ENCODE measurements at places on chromosomes 4 and X.
A peak's percentile ranks its signal among the peaks of the same experiment; 100 is the strongest.

GRCh38 chrX:136684120-136684519, 36.2 kb downstream of the CD40LG start:
- DNase-seq, result no peak

DNA sequence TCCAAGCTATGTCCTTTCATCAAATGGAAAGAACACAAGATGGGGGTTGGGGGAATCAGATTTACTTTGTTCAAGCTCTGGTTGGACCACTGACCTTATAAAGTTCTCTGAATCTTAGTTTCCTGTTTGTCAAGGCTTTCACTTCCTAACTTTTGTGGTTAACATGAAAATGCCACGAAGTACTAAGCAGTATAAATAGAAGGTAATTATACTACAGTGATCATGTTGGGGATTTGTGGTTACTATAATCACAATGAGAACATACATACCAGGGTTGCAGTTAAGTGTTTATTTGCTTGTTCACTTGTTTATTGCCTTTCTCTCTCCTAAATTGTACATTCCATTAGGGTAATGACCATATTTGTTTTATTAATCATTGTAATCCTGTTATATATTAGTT, 53.2 kb downstream of the SPRY1 start:
- no peak for DNase-seq

DNA sequence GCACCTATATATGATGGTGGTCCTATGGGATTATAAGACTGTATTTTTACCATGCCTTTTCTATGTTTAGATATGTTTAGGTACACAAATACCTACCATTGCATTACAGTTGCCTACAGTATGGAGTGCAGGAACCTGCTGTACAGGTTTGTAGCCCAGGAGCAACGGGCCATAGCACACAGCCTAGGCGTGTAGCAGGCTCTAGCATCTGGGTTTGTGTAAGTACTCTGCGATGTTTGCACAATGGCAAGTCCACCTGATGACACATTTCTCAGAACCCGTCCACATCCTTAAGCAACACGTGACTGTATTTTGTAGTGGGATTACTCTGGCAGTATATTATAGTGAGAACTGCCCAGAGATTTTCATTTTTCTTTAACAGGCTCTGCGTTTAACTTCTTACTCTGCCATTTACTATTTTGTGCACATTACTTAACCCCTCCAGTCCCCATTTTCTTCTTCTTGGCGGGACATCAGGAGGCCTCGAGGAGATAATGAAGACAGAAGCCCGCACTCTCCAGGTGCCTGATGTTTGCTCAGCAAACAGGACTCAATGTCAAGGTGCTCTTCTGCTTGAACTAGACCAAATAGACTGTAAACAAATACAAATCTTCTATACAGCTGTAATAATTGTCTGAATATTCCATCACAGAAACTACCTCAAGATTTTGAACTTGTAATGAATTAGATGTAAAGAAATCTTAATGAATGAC, 102.0 kb upstream of the PDLIM3 start:
- DNase-seq, result no peak

- no peak for DNase-seq
Observed at GRCh38 chr4:184818216-184818564, 7.6 kb downstream of the ACSL1 start.

DNA sequence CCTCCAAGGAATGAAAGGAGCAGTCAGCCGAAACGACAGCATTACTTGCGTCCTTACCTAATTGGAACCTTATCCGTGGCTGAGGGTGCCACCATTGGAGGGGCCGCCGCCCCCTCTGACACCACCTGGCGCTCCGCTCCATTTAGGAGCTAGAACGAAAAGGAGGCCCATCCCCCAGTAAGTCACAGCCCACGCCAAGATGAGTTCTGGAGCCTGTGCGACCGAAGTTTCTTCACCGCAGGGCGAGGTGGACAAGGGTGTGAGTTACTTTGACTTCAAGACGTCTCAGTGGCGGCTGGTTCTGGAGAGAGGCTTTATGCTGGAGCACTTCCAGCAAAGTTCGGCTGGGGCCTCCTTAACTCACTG, 729 bp upstream of the IRF2 start:
- DNase-seq, result peak; percentile 59

GRCh38 chr4:111671756-111672155, 473.5 kb upstream of the FAM241A start:
- no peak for DNase-seq

DNA sequence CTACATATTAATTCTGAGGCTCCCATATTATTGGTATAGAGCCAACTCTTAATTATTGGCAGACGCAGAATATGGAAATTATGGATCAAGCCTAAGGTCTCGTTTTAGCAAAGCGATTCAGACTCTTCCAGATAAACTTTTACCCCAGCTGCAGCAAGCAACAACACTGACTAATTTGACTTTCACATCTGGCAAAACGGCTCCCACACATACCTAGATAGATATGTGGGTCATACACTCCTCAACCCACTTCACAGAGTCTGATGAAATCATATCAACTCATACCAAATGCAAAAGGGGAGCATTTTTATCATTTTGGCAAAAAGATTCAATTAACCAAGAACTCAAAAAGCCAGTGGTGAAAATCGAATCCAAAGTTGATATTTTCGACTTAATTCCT, 36.3 kb upstream of the KDR start:
- no peak for DNase-seq

- no peak for DNase-seq
Observed at GRCh38 chrX:11447418-11447817, 154.2 kb downstream of the AMELX start.

DNA sequence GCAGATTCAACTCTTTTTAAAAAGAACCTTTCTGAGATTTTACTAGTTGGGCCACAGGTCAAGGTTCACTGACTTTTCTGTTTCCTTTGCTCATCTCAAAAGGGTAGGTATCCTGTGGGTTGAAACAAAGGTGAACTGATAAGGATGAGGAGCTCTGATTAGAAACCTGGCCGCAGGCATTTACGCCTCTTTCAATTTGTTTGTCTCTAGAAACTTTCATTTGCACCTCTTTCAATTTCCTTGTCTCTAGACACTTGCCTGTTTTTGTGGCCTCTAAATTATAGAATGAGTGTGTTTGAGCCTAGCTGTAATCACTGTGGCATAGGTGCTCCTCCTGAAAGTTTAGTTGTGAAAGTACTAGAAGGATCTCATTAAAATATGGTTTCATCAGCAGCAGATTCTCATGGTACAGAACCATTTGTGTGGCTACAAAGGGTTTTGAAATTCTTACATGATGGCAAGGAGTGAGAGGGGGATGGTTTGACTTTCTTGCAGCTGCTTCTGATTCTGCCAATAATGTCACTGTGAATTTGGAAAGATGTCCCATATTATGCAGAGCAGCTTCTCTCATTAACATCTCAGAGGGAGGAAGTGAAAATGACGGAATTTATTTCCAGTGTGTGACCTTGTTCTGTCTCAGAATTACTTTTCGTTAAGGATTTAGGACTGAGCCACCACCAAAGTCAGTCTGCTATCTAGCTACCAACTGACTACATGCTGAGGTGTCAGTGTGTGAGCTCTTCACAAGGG, 142.2 kb downstream of the SH2D1A start:
- no peak for DNase-seq

- no peak for DNase-seq
Observed at GRCh38 chr4:94352996-94353395, 10.4 kb upstream of the HPGDS start.

- DNase-seq, result no peak
Observed at GRCh38 chrX:154365052-154365600, 9.3 kb downstream of the FLNA start.

DNA sequence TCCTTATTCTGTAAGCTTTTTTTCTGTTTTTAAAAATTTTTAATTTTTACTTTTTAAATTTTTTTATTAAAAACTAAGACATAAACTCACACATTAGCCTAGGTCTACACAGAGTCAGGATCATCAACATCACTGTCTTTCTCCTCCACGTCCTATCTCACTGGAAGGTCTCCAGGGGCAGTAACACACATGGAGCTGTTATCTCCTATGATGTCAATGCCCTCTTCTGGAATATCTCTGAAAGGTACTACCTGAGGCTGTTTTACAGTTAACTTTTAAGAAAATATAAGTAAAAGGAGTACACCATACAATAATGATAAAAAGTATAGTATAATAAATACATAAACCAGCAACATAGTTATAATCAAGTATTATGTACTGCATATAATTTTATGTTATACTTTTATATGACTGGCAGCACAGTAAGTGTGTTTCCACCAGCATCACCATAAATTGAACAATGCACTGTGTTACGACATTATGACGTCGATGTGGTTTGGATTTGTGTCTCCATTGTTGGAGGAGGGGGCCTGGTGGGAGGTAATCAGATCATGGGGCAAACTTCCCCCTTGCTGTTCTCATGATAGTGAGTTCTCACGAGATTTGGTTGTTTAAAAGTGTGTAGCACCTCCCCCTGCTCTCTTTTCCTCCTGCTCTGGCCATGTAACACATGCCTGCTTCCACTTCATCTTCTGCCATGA, 21.3 kb downstream of the IL15 start:
- no peak for DNase-seq

- DNase-seq, result no peak
Observed at GRCh38 chrX:123807835-123808416, 51.9 kb upstream of the XIAP start.

GRCh38 chr4:173045571-173045970, 123.0 kb upstream of the GALNT7 start:
- peak; percentile 32 for DNase-seq

DNA sequence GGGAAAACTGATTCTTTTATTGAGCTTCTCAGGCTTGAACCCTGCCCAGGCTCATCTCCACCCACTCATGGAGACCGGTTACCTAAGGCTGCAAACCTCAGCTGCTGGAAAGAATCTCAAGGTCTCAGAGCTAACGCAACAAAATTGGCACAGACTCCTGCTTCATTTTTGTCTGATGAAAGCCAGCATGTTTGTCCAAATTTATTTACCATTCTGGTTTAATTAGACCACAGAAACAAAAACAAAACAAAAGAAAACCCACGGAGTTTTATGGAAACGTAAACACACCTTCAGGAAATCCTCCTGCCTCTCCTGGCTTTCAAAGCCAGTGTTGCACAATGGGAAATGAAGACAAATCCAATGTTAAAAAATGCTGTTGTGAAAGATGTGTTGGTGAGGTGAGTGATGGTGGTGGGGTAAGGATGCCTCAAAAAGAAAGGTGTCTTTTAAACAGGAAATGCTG, 56.4 kb upstream of the PDLIM3 start:
- DNase-seq, result no peak

GRCh38 chr4:88729146-88729760, 31.6 kb upstream of the NAP1L5 start:
- DNase-seq, result no peak

GRCh38 chr4:52880994-52881393, 18.9 kb downstream of the RASL11B start:
- no peak for DNase-seq

GRCh38 chr4:98557194-98557892, 101.1 kb downstream of the TSPAN5 start:
- DNase-seq, result no peak

DNA sequence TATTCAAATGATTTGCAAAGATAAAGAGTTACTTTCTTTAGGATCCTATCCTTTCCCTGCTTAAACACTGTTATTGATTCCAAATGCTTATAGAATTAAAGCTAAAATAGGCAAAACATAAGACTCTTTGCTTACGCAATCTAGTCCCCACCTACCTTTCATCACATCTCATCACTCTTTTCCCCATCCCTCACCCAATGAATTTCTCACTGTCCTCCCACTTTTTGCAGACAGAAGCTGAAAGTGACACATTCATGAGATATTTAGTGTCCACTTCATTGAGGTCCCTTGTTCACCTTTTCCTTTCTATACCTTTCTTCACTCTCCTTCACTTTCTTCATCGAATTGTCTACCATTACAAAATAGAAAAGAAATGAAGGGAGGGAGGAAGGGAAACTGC, 424 bp downstream of the SATL1 start:
- DNase-seq, result no peak

GRCh38 chrX:18945483-18945882, 38.4 kb downstream of the PHKA2 start:
- DNase-seq, result no peak

DNA sequence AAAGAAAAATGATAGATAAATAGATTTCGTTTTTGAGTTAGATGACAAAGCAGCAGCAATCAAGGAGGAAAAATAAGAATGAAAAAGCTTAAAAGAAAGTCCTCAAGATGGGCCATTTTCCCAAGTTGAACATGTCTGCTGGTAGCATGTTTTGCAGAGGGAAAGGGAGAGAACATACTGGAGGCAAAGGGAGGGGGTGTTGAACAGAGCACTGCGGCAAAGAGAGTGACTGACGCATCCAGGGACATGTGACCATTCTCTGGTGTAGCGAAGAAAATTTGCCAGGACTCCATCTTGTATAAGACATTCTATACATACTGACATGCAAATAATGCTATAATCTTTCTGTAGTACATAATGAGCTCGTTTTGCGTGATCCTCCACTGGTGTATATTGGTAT, 1.2 kb downstream of the LINC00632 start:
- DNase-seq, result peak; percentile 65

DNA sequence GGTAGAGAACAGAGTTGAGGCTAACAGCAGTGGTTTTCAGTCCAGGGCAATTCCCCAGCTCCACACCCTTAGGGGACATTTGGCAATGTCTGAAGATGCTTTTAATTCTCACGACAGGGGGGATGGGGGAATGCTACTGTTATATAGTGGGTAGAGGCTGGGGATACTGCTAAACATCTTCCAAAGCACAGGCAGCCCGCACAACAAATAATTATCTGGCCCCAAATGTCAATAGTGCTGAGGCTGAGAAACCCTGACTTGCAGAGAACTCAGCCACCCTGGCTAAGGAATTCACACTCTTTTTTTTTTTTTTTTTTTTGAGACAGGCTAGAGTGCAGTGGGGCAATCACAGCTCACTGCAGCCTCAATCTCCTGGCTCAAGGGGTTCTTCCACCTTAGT, 60.6 kb downstream of the POLR2B start:
- no peak for DNase-seq

Measured in hindlimb muscle (tissue), 1 donor.